ENCODE measurements at places on chromosomes 2 and 18. TPM values are rescaled to one million over a fixed set of nuclear protein-coding genes. Genes with fewer than 3 reads are reported as not detected.

The NTSR2 gene
- total RNA-seq: not detected

The MROH2A gene
- total RNA-seq: not detected

The MSTN gene
- total RNA-seq: not detected

The FABP1 gene
- total RNA-seq: not detected

The CREB1 gene
- total RNA-seq: 39.3 TPM

The METTL4 gene
- total RNA-seq: 8.3 TPM

The SERPINB12 gene
- total RNA-seq: not detected

The RSAD2 gene
- 7.0 TPM for total RNA-seq

The PRKCE gene
- 13.6 TPM for total RNA-seq

The IL1A gene
- not detected for total RNA-seq

GRCh38 chr2:68706637-68707036 lies 28.0 kb upstream of the ARHGAP25 start:
- no peaks in the 10 kb centered on the region for H3K36me3 ChIP-seq
- H3K4me1 ChIP-seq: no peaks in the 10 kb centered on the region
- DNase-seq: peak; percentile 66
- no peak overlapping the region for H3K27ac ChIP-seq

GRCh38 chr2:65498396-65498795 lies 66.0 kb upstream of the SPRED2 start:
- H3K27ac ChIP-seq: no peak overlapping the region
- DNase-seq: no peak
- no peaks in the 10 kb centered on the region for H3K4me1 ChIP-seq
- H3K4me3 ChIP-seq: no peak overlapping the region
- no peaks in the 10 kb centered on the region for H3K27me3 ChIP-seq

GRCh38 chr2:176234940-176235339 lies 34.3 kb upstream of the MTX2 start:
- H3K27me3 ChIP-seq: no peaks in the 10 kb centered on the region
- H3K4me3 ChIP-seq: no peak overlapping the region
- H3K36me3 ChIP-seq: no peaks in the 10 kb centered on the region
- H3K27ac ChIP-seq: no peak overlapping the region

DNA sequence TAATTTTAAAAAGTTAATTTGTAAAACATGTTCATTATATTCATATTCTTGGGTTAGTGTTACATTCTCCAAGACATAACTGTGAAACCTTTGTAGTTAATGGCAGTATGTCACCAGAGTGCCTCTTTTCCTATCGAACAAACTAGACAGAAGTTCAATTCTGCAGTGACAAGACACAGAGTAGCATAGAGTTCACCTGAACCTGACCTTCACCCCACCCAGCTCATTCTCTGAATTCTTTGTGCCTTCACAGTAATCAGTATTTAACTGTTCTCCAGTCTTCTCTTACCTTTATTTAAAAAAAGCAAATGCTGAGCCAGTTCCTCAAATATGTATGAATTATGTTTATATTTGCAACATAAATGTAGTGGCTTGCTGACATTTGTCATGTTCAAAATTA lies 52.9 kb upstream of the CHMP1B start:
- H3K4me1 ChIP-seq: no peaks in the 10 kb centered on the region
- H3K27ac ChIP-seq: no peak overlapping the region
- no peaks in the 10 kb centered on the region for H3K27me3 ChIP-seq
- no peaks in the 10 kb centered on the region for H3K36me3 ChIP-seq
- H3K4me3 ChIP-seq: no peak overlapping the region

DNA sequence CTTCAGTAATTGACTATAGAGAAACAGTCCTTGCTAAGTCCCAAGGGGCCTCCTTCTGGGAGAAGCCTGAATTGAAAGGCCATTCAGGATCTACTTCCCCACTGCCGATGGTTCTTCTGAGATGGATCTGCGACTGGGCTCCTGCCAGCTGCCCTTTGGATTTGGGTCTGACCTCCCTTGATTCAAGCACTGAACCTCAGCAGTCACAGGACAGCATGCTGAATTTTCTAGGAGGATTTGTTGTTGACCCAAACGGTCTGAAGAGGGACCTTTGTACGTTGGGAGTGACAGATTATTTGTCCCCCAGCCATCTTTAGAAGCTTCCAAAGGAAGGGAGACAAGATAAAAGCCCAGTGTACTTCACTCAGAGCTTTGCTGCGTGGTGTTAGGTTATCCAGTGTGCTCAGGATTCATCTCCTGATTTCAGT lies 67.1 kb downstream of the NXPH2 start:
- H3K36me3 ChIP-seq: no peaks in the 10 kb centered on the region
- no peak overlapping the region for H3K27ac ChIP-seq
- no peaks in the 10 kb centered on the region for H3K27me3 ChIP-seq
- H3K4me1 ChIP-seq: peaks cover 12% of the 10 kb centered on the region

DNA sequence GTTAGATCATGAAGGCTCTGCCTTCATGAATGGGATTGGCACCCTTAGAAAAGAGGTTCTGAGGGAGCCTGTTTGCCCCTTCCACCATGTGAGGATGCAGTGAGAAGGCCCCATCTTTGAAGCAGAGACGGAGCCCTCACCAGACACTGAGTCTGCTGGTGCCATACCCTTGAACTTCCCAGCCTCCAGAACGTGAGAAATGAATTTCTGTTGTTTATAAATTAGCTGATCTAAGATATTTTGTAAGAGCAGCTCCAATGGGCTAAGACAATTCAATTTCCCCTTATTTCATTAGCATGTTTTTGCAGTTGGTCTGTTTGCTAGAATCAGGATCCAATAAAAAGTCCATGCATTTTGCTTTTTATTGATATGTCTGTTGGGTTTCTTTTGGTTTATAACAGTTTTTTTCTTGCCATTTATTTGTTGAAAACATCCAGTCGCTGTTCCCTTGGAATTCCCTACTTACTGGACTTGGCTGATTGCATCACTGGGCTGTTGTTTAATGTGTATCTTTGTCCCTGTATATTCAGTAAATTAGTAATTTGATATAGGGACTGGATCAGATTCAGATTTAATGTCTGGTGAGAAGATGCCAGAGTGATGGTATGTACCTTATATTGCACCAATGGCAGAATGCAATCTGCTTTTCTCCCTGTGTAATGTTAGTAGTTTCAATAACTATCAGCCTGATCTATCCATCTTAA lies 24.0 kb upstream of the GREB1 start:
- no peak overlapping the region for H3K27ac ChIP-seq
- no peak overlapping the region for H3K4me3 ChIP-seq
- H3K27me3 ChIP-seq: no peaks in the 10 kb centered on the region

DNA sequence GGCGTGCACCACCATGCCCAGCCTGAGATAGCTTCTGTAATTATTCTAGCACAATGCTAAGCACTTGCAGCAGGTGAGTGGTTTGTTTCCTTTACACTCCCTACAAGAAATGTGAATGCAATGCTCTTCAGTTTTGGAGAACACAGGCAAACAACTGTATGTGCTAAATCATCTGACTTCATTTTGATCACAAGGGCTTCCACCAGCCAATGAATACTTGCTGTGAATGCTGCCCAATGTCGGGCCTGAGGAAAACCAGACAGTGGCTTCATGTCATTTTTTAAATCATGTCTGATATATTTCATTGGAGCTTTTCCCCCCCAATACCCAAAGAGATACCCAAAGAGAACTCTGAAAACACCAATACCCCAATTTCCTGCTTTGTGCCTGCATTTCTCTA lies 155.6 kb upstream of the XPO1 start:
- no peaks in the 10 kb centered on the region for H3K27me3 ChIP-seq
- no peaks in the 10 kb centered on the region for H3K4me1 ChIP-seq
- H3K36me3 ChIP-seq: no peaks in the 10 kb centered on the region
- peak; percentile 31 for DNase-seq
- peak overlapping the region; percentile 85 for H3K27ac ChIP-seq

DNA sequence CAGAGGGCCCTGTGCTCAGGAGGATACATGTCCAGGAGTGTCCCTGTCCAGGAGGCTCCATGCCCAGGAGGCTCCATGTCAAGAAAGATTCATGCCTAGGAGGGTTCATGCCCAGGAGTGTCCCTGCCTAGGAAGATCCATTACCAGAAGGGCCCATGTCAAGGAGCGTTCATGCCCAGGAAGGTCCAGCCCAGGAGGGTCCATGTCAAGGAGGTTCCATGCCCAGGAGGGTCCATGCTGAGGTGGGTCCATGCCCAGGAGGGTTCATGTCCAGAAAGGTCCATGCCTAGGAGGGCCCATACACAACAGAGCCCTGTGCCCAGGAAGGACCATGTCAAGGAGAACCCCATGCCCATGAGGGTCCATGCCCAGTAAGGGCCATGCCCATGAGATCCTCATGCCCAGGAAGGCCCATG lies 7.0 kb downstream of the GPR35 start:
- no peak for DNase-seq
- H3K4me3 ChIP-seq: no peak overlapping the region
- H3K36me3 ChIP-seq: peaks cover 5% of the 10 kb centered on the region
- H3K4me1 ChIP-seq: no peaks in the 10 kb centered on the region
- H3K27ac ChIP-seq: no peak overlapping the region
- H3K27me3 ChIP-seq: peaks cover 15% of the 10 kb centered on the region

DNA sequence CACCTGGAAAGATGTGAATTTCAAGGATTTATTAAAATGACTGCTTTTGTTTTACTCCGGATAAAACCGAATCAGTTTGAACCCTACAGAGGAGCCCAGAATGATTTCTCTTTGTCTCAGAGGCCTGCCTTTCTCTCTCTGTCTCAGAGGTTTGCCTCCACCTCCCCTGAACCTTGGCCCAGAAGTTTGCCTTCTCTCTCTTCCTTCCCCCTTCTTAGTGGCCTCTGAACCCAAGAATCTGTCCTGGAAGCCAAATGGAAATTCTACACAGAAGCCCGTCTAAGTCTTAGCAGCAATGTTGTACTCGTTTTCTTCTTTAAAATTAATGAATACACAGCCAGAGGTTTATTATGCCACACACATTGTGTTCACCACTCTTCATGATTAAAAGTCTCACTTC lies 200.7 kb downstream of the SOCS6 start:
- no peak overlapping the region for H3K4me3 ChIP-seq
- DNase-seq: no peak
- no peaks in the 10 kb centered on the region for H3K4me1 ChIP-seq
- H3K36me3 ChIP-seq: no peaks in the 10 kb centered on the region
- peaks cover 5% of the 10 kb centered on the region for H3K27me3 ChIP-seq

- H3K36me3 ChIP-seq: no peaks in the 10 kb centered on the region
- no peak overlapping the region for H3K4me3 ChIP-seq
- H3K27me3 ChIP-seq: no peaks in the 10 kb centered on the region
- H3K4me1 ChIP-seq: no peaks in the 10 kb centered on the region
These were observed 687.8 kb downstream of the SLC4A3 start for GRCh38 chr2:220315098-220315823.

DNA sequence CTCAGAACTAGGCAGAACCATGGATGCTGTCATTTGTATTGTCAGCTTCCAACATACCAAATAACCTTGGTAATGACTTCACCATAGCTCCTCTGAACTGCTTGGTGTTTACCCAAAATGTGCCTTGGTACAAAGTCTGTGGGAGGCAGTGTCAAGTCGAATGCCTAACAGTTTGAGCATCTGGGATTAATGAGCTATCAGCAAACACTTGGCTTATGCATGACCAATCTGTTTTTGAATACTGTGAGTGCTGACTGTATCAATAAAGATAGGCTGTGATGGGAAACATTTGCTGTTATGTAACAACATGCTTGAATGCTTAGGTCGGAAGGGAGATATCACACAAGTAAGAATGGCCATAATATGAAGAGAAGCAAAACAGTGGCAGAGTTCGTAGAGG lies 455.4 kb downstream of the CMPK2 start:
- H3K36me3 ChIP-seq: no peaks in the 10 kb centered on the region
- DNase-seq: no peak
- H3K27ac ChIP-seq: no peak overlapping the region
- no peak overlapping the region for H3K4me3 ChIP-seq

DNA sequence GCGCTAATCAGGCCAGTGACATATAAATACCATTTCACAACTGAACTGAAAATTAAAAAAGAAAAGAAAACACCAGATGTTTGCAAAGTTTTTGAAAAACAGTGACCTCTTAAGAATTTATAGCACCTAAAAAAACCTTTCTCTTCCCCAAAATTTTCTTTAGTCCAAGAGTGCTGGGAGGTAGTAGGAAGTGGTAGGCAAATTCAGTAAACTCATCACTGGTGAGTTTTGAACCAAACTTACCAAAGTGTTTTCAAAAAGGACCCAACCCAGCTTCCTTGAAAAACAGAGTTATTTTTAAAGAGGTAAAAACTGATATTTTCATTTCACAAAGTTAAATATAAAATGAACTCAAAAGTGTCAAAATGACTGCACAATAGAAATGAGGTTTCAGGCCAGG lies 90.4 kb downstream of the TMEM247 start:
- H3K36me3 ChIP-seq: peaks cover 13% of the 10 kb centered on the region
- DNase-seq: no peak
- H3K27me3 ChIP-seq: no peaks in the 10 kb centered on the region
- H3K27ac ChIP-seq: peak overlapping the region; percentile 76
- no peak overlapping the region for H3K4me3 ChIP-seq

DNA sequence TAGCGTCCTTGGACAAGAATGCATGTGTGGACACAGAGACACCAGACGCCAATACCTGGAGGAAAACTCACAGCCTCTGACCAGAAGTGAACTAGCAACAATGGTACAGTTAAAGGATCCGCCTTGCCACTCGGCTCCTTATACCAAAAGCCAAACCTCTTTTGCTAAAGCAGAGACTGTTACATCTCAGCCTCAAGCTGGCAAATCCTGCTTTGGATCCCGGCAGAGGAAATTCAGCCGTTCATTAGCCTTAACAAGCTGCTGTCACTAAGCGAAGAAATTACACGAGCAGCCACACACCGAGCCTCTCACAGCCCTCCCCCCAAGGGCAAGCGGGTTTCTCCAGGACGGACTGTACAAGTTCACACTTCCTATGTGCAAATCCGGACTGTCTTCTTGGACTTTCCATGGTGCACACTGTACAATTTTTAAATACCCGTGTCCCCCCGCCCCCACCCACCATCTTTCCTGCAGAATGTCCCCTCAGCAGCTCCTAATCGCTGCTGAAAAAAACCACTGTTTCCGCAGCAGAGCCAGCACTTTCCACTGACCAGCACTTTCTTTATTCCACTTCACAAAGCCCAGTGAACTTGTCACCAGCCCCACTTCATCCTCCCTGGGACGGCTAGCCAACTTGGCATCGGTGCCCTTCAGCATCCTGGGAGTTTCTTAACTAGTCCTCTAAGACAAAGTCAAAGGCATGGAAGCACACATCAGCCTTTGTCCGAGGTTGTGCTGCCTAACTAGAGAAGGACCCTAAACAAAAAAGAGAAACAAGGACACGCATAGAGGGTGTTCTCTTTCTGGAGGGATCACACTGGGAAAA lies 1.5 kb downstream of the KLF7 start:
- peaks cover 60% of the 10 kb centered on the region for H3K4me1 ChIP-seq
- H3K4me3 ChIP-seq: peak overlapping the region; percentile 78
- H3K36me3 ChIP-seq: no peaks in the 10 kb centered on the region
- peak; percentile 94 for DNase-seq
- H3K27me3 ChIP-seq: no peaks in the 10 kb centered on the region

DNA sequence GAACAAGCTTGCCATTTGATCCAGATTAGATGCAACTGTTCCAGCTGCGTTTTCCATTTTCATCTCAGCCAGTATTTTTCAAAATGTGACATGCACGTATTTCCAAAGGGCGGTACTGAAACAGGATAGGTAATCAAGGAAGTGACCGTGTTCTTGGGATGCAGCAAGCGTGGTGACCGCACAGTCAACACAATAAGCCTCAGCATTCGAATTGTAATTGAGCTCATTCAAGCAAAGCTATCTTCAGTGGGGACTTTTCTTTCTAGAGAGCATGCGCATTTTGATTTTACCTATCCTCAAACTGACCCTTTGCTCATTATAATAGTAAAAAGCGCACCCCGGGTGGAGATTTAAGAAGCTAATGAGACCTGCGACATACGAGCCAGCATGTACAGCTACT lies 3.4 kb upstream of the ALPP start:
- no peaks in the 10 kb centered on the region for H3K4me1 ChIP-seq
- no peak overlapping the region for H3K4me3 ChIP-seq
- H3K27me3 ChIP-seq: no peaks in the 10 kb centered on the region

- no peaks in the 10 kb centered on the region for H3K27me3 ChIP-seq
- H3K4me3 ChIP-seq: no peak overlapping the region
- H3K27ac ChIP-seq: no peak overlapping the region
- no peaks in the 10 kb centered on the region for H3K36me3 ChIP-seq
- no peaks in the 10 kb centered on the region for H3K4me1 ChIP-seq
- DNase-seq: no peak
These were observed 88.2 kb downstream of the CRACDL start for GRCh38 chr2:98847853-98848252.
